ENCODE measurements at places on chromosomes 12 and 14. TPM values are rescaled to one million over a fixed set of nuclear protein-coding genes. Genes with fewer than 3 reads are reported as not detected.

ACTN1 gene
- total RNA-seq: 390 TPM

SNRPF gene
- 20.9 TPM for total RNA-seq

DEPDC4 gene
- 0.22 TPM for total RNA-seq

LIMA1 gene
- total RNA-seq: 157 TPM

GALC gene
- 25.3 TPM for total RNA-seq

CD27 gene
- total RNA-seq: not detected

RNASE7 gene
- not detected for total RNA-seq

KDM2B gene
- 44.3 TPM for total RNA-seq

C12orf76 gene
- 10.2 TPM for total RNA-seq

RPGRIP1 gene
- total RNA-seq: not detected

TAMALIN gene
- 45.2 TPM for total RNA-seq

POTEM gene
- not detected for total RNA-seq

SYNE2 gene
- 39.3 TPM for total RNA-seq

ERP27 gene
- 0.66 TPM for total RNA-seq

SYCP3 gene
- total RNA-seq: 0.07 TPM

LRTM2 gene
- total RNA-seq: not detected

CMKLR1 gene
- 0.07 TPM for total RNA-seq

KRT83 gene
- total RNA-seq: not detected

HIF1A gene
- 252 TPM for total RNA-seq

CELA1 gene
- total RNA-seq: not detected

SLC7A8 gene
- 2.4 TPM for total RNA-seq

DLK1 gene
- not detected for total RNA-seq

NYNRIN gene
- 11.7 TPM for total RNA-seq

ASB2 gene
- total RNA-seq: not detected

TAS2R31 gene
- total RNA-seq: 12.6 TPM

LIN7A gene
- 0.36 TPM for total RNA-seq

SUSD6 gene
- 15.4 TPM for total RNA-seq

RGS6 gene
- total RNA-seq: not detected

CCDC177 gene
- not detected for total RNA-seq

BMP4 gene
- total RNA-seq: 98.1 TPM

MGP gene
- 76.1 TPM for total RNA-seq

FGF23 gene
- not detected for total RNA-seq

KRT2 gene
- total RNA-seq: not detected

MGST1 gene
- 41.6 TPM for total RNA-seq

CLEC9A gene
- not detected for total RNA-seq

FGF6 gene
- not detected for total RNA-seq

SERPINA1 gene
- 0.13 TPM for total RNA-seq

GPRC5D gene
- total RNA-seq: not detected

FKBP3 gene
- 58.4 TPM for total RNA-seq
